ENCODE measurements at places on chromosomes 2 and 18.

DNA sequence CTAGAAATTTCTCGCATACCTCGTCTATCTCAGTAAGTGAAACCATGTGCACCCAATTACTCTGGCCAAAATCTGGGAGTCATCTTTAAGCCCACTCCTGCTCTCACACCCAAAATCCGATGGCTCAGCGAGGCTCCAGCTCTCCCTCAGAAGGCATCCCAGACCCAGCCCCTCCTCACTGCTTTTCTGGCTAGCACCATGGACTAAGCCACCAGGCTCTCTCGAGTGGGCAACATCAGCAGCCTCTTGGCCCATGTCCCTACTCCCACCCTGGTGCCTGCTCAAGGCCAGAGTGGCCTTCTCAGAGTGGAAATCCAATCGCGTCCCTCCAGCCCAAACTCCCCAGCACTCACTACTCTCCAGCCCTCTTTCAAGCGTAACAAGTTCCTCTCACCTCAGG, 27.2 kb downstream of the TNS1 start:
- no peak for DNase-seq

DNA sequence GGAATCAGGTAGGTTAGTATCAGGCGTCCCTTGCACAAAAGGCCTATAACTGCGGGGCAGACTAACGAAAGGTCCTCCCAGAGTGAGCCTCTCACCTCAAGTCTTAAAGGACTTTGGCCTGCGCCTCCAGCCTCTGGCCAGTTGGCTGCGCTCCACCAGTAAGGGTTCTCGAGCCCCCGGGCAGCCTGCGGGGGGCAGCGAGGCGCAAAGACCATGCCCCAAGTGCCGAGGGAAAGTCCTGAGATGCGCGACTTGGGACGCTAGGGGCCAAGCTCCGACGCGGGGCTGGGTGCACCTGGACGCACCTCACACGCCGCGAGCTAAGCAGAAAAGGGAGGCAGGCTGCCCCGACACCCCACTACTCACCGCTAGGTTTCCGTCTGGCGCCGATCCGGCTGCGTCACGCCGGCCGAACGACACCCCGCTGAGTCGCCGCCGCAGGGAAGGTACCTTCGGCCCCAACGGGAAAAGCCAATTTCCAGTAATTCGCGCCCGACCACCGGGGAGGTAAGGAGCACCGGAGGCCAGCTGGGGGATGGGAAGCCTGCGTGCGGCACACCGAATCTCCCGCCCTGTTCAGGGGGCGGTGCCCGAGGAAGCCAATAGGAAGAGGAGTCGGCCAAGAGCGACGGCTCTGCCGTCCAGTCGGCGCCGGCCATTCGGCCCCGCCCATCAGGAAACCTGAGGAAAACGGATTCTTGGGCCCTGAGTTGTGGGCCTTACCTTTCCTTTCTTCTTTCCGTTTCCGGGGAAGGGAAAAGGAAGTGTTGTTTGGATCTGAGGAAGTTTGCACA, at the start of gene ORC2:
ORC2 (minus strand) TSS at position 537 of the 794 bp plus-strand sequence. CDS start 5,537 bp downstream, outside the sequence.
- DNase-seq, result peak; percentile 83

DNA sequence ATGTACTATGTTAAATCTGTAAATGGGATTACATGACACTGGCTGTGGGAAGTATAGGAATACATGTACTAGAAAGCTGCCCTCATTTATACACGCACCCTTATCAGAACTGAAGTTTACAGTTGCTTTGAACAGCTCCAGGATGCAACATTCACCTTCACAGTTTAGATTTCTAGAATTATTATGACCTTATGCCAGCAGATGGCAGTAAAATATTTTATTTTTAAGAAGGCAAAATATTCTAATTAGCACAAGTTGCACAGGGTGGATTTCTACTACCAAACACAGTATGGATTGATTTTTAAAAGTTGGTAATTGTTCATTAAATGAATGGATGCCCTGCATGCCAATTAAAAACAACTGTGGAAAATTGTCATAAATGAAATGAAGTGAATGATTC, 670.4 kb downstream of the KCNJ3 start:
- DNase-seq, result no peak

DNA sequence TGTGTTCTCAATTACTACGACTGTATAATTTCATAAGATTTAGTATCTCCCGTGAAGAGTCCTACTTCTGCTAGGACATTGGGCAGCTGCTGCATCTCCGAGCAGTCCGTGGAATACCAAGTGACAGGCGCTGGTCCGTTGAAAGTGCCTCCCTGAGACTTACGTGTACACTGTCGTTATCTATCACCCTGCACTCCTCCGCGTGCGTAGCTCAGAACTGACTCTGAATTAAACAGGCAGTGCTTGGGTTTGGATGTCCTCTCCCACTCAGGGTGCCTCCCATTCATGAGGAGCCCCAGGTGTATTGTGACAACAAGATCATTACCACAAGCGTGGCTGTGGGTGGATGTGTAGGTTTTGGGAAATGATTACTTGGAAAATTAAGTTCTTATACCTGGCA, 148.4 kb downstream of the SH3RF3 start:
- DNase-seq, result no peak

- DNase-seq, result no peak
Observed at GRCh38 chr2:200509235-200509611, 645 bp downstream of the KCTD18 start.

- no peak for DNase-seq
Observed at GRCh38 chr18:69840001-69840400, 107.7 kb downstream of the CD226 start.

GRCh38 chr18:37487400-37487867, 78.2 kb downstream of the CELF4 start:
- DNase-seq, result no peak

GRCh38 chr2:134736167-134736880, 17.5 kb upstream of the TMEM163 start:
- DNase-seq, result no peak

DNA sequence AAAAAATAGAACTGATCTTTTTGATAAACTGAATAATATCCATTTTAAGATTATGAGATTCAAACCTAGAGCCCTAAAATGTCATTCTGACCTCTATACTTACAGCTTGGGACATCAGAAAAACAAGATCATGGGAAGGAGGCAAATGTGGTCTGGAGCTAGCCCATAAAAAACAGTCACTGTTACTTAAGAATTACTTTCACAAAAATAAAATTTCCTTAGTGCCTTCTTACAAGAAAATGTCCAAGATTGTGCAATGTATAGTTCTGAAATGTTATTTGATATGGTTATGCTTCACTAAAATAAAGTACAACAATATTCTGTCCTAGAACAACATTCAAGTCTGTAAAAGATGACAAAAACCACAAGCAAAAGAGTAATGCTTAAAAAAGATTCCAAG, 247.6 kb downstream of the DYM start:
- DNase-seq, result no peak

GRCh38 chr2:238582159-238582558, 155.4 kb downstream of the ASB1 start:
- DNase-seq, result no peak

DNA sequence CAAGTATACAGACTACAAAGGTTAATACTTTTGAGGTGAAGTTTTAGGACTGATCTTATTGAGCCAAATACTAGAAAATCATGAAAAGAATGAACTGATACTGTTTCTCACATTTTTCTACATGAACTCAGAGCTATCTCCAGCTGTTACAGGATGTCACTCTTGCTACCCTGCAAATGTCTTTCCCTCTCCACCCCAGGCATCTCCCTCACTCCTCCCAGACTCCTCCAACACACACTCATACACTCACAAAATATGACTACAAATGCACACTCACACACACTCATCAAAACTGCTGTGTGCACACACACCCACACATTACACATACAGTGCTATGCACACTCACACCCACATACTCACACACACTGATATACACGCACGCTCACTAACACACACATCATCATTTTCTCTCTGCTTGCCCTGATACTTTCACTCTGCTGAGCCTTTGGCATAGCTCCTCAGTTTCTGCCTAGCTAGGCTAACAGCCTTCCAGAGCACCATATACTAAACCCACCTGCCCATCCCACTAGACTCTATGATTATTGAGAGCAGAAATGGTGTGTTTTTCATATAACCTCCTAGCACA, 273.3 kb downstream of the CD226 start:
- DNase-seq, result no peak

DNA sequence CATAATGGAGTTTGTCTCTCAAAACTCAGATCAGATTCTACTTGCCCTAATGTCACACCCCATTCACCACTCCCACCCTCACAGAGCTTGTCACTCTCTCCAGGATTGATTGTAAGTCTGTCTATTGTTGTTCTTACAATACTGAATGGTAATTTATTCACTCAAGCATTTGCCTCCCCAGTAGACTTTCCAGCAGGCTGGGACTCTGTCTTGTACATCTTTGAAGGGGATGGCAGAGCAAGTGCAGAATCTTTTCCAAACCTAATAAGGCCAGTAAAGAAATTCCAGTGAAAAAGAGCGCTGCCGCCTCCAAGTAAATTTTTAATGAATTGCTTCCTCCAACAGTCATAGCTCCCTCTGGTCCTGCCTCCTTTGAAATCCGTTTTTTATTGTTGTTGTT, 56.9 kb downstream of the RBM43 start:
- DNase-seq, result no peak

- DNase-seq, result no peak
Observed at GRCh38 chr2:160043265-160043664, 19.1 kb downstream of the PLA2R1 start.

GRCh38 chr2:118913131-118913802, 28.7 kb upstream of the MARCO start:
- DNase-seq, result no peak

- DNase-seq, result no peak
Observed at GRCh38 chr2:192827735-192828134, 633.0 kb upstream of the TMEFF2 start.

DNA sequence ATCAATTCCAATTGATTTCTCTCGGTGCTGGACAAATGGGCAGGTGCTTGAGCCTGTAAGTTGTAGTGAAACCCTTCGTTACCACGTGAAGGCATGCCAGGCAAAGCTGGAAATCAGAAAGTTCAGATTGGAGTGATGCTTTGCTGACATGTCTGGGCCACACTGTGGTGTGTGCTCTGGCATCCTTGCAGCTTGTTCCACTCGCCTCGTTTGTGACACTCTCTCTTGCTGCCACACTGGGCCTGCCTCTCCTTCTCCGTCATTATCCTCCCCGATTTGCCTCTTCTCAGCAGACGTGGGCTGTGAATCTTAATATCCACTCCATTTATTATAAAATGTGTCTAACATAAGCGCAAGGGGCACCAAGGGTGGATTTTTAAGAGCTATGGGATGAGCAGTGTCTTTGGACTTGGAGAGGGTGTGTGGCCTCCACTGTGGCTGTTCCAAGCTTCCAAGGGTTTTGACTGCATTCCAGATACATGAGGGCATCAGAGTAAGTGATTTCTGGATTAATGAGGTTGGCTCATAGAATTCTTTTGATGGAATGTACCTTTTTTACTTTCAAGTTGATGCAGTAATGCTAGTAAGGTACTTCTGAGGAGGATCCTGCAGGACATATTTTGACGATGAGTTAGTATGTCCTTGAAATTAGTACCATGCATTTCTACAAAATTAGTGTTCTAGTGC, 238.8 kb downstream of the TPGS2 start:
- DNase-seq, result no peak

DNA sequence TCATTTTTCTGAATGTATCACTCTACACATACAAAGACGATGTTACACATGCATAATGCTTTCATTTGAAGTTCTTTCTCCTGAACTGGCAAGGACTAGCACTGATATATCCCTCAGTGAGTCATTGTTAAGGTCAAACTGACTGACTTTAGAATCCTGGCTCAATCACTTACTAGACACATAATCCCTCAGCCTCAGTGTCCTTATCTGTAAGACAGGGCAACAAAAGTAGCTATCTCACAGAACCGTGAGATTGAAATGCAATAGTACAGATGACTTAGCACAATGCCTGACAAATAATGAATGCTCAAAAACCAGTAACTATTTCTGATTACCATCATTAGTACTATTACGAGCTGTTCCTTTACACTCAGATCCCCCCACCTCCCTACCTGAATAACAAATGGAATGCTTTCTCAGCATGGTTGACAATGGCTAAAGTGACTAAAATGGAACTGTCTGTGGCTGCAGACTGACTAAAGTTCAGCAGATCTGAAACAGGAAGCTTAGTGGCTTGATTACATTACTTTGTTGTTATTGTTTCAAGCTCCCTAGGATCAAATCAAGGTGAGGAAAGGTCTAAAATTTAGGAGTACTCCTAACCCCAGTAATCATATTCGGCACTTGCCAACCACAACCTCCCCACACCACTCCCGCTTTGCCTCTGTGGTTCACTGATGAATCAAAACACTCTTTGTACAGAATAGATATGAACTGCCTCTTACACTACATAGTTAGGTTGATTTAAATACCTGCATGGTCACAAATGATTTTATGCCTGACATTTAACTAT, 35.8 kb upstream of the CACNB4 start:
- DNase-seq, result no peak

GRCh38 chr2:31729442-31730092, 148.8 kb upstream of the SRD5A2 start:
- no peak for DNase-seq

DNA sequence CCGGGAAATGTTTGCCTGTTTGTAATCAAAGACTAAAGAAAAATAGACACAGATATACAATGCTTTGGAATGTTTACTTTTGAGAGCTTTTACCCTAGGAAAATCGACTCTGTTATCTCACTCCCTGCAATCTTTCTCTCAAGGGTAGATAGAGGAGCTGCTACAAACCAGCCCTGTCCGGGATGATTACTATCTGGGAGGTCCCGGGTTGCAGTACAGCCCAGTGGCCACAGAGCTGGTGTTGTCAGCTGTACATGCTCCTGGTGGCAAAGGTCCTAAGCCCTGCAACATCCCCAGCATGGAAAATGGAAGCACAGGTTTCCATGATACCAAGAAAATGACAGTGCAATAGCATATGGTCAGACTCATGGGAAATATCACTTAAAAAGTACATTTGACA, 570.5 kb upstream of the SOX11 start:
- no peak for DNase-seq

- no peak for DNase-seq
Observed at GRCh38 chr2:20738772-20739171, 71.8 kb downstream of the GDF7 start.

- no peak for DNase-seq
Observed at GRCh38 chr18:32435631-32436500, 34.8 kb downstream of the GAREM1 start.

DNA sequence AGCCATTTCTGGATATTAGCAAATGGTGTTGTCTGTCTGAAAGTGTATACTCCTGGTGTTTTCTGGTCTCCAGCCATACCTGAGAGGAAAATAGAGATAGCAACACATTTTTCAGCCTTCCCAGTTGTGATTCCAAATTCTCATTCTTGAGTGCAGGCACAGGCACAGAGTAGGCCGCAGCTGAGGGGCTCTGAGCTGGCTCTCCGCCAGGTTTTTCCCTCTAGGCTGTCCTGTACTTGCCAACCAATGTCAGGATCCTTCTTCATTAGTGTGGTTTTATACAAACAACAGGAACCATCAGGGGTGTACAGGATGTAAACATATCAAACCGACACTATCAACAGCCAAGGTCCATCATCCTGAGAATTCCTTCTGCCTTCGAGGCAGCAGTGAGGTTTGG, 1733.6 kb upstream of the CELF4 start:
- no peak for DNase-seq

Data from stimulated activated CD4-positive, alpha-beta T cell treated with anti-CD3 and anti-CD28 coated beads, Interleukin-15, amount 100 ng/mL, for 1 hour (primary cell).